ENCODE measurements at places on chromosomes 2 and 18.

GRCh38 chr2:62177392-62178049 is 18.4 kb upstream of the B3GNT2 start:
- no peak for DNase-seq

GRCh38 chr2:152558158-152558984 is 158.9 kb downstream of the PRPF40A start:
- no peak for DNase-seq

DNA sequence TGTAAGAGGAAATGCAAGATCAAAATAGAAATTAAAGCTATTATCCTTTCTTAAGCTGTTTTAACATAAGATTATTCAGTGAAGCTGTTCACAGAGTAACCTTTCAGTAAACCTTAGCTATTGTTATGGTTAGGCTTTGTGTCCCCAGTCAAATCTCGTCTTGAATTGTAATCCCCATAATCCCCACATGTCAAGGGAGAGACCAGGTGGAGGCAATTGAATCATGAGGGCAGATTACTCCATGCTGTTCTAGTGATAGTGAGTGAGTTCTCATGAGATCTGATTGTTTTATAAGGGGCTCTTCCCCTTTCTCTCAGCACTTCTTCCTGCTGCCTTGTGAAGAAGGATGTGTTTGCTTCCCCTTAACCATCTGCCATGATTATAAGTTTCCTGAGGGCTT is 424.4 kb downstream of the DSEL start:
- DNase-seq: no peak

DNA sequence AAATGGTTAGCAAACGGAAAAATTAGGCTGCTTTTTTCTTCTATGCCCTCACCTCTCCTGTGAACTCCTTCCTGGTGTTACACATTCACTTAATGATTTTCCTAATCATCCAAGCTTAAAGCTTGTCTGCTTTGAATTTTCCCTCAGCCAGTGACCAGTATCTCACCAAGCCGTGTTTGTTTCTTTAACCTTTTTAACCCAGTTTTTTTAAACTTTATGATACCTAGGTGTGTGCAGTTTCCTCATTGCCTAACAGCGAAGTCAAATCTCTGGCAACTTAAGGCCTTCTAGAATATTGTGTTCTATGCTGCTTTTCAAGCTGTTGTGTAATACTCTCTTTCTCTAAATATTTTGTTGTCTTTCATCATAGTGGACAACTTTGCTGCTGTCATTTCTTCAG is 113.0 kb downstream of the PIK3C3 start:
- DNase-seq: no peak
